Stimulated activated naive B cell treated with anti-CD40 and anti-IgM and Interleukin-4, amounts not matched to agents 10 μg/mL and 1 μg/mL and 100 μg/mL, for 72 hours (primary cell): ENCODE measurements at places on chromosomes 4 and X.

DNA sequence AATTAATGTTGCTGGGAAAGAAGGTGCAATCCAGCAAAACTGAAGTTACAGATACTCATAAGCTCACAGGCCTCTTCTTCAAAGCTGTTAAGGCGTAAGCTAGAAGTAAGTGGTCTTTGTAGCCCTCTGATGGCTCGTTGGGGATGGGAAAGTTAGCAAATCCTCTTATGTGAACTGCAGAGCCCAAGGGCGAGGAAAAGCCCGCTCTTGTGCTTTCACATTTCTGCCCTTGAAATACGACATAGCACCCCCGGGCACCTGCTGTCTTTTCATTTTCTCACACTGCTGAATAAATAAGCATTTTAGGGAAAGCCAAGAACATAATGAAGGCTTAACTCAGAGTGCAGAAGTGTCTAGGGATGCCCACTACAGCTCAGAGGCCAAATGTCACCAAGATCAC lies 73.1 kb upstream of the SORBS2 start:
- no peak overlapping the region for H3K4me3 ChIP-seq
- H3K36me3 ChIP-seq: peaks cover 4% of the 10 kb centered on the region
- peaks cover 5% of the 10 kb centered on the region for H3K4me1 ChIP-seq
- no peak overlapping the region for H3K27ac ChIP-seq
- peaks cover 19% of the 10 kb centered on the region for H3K27me3 ChIP-seq

- H3K4me1 ChIP-seq: no peaks in the 10 kb centered on the region
- no peaks in the 10 kb centered on the region for H3K36me3 ChIP-seq
- no peak for DNase-seq
Observed at GRCh38 chr4:141575884-141576283, 60.5 kb upstream of the IL15 start.

DNA sequence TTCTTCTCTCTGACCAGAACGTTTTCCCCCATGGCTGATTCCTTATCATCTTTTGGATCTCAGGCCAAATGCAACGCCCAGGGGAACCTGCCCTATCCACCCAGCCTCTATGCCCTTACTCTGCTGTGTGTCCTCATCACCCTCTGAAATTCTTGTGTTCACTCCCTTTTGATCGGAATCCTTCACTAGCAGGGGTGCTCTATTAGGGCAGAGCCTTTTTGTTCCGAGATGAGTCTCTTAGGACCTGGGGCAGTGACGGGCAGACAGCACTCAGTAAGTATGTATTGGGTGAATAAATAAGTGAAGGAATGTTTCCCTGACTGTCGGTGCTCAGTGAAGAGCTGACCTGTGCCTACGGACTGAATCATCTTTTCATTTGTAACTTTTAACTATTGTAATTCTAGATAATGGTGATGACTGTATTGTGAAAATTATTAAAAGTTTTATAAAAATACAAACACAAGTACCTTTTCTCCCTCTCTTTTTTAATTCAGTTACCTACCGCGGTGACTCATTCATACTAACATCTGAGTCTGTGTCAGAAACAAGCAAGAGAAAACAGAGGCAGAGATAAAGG lies 4.8 kb upstream of the TENM3 start:
- H3K4me1 ChIP-seq: no peaks in the 10 kb centered on the region
- no peaks in the 10 kb centered on the region for H3K36me3 ChIP-seq
- DNase-seq: no peak

- H3K27me3 ChIP-seq: peaks cover 11% of the 10 kb centered on the region
- H3K4me1 ChIP-seq: no peaks in the 10 kb centered on the region
- DNase-seq: peak; percentile 29
- H3K36me3 ChIP-seq: no peaks in the 10 kb centered on the region
Observed at GRCh38 chr4:147019091-147019490, 73.4 kb upstream of the TTC29 start.

DNA sequence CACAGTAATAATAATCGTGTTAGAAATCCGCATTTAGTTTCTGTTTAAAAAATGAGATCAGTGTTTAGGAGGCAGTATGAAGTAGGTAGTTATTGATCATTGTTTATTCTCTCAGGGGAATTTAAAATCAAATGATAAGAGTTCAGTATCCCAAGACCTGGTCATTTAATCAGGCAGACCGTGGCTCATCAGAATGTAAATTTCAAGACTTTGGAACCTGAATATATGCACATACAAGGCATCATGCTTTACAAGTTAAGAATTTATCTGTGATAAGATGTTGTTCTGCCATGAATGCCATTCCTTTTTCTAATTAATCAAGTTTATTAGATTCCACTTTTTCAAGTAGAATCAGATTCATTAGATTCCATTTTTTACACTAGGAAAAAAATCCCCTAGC lies 133.5 kb upstream of the MAOA start:
- no peaks in the 10 kb centered on the region for H3K4me1 ChIP-seq
- peaks cover 3% of the 10 kb centered on the region for H3K36me3 ChIP-seq
- DNase-seq: no peak
- peaks cover 17% of the 10 kb centered on the region for H3K27me3 ChIP-seq
- H3K27ac ChIP-seq: no peak overlapping the region
- no peak overlapping the region for H3K4me3 ChIP-seq

GRCh38 chrX:134526399-134526798 lies 66.4 kb downstream of the HPRT1 start:
- DNase-seq: no peak
- no peak overlapping the region for H3K4me3 ChIP-seq
- peaks cover 2% of the 10 kb centered on the region for H3K36me3 ChIP-seq
- H3K27ac ChIP-seq: no peak overlapping the region
- H3K27me3 ChIP-seq: no peaks in the 10 kb centered on the region

- H3K36me3 ChIP-seq: peaks cover 52% of the 10 kb centered on the region
- DNase-seq: no peak
- no peak overlapping the region for H3K27ac ChIP-seq
- H3K4me1 ChIP-seq: peaks cover 38% of the 10 kb centered on the region
- no peak overlapping the region for H3K4me3 ChIP-seq
- no peaks in the 10 kb centered on the region for H3K27me3 ChIP-seq
Observed at GRCh38 chr4:185275501-185275900, 66.1 kb downstream of the SNX25 start.

DNA sequence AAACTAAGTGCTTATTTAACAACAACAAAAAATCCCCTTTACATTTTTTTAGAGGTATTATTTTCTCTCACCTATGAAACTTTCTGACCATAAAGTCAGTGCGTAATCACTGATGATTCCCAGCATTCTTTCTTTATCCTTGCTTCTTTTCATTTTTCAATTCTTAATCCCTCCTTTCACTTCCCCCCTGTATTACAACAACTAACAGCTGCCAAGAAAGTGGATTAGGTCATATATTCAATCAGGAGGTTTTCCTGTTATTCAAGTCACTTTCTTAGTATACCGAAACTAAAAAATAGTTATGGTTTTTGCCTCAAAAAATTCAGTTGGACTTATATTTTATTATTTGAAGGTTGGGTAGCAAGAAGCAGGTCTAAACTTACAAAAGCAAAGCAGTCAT lies 2.1 kb upstream of the STAP1 start:
- H3K27me3 ChIP-seq: no peaks in the 10 kb centered on the region
- peak overlapping the region; percentile 24 for H3K4me3 ChIP-seq
- peak overlapping the region; percentile 83 for H3K27ac ChIP-seq
- peaks cover 2% of the 10 kb centered on the region for H3K36me3 ChIP-seq
- H3K4me1 ChIP-seq: peaks cover 66% of the 10 kb centered on the region
- no peak for DNase-seq

GRCh38 chr4:38189445-38189844 lies 229.2 kb downstream of the PTTG2 start:
- no peak overlapping the region for H3K4me3 ChIP-seq
- peaks cover 10% of the 10 kb centered on the region for H3K4me1 ChIP-seq
- H3K36me3 ChIP-seq: no peaks in the 10 kb centered on the region
- peaks cover 11% of the 10 kb centered on the region for H3K27me3 ChIP-seq
- no peak overlapping the region for H3K27ac ChIP-seq
- no peak for DNase-seq

- no peak overlapping the region for H3K4me3 ChIP-seq
- no peaks in the 10 kb centered on the region for H3K36me3 ChIP-seq
- no peaks in the 10 kb centered on the region for H3K4me1 ChIP-seq
- H3K27ac ChIP-seq: no peak overlapping the region
Observed at GRCh38 chr4:45160951-45161350, 434.6 kb upstream of the GNPDA2 start.

- H3K27me3 ChIP-seq: no peaks in the 10 kb centered on the region
- no peak overlapping the region for H3K27ac ChIP-seq
- no peaks in the 10 kb centered on the region for H3K4me1 ChIP-seq
- peaks cover 3% of the 10 kb centered on the region for H3K36me3 ChIP-seq
Observed at GRCh38 chr4:120809518-120809917, 113.0 kb downstream of the PRDM5 start.

DNA sequence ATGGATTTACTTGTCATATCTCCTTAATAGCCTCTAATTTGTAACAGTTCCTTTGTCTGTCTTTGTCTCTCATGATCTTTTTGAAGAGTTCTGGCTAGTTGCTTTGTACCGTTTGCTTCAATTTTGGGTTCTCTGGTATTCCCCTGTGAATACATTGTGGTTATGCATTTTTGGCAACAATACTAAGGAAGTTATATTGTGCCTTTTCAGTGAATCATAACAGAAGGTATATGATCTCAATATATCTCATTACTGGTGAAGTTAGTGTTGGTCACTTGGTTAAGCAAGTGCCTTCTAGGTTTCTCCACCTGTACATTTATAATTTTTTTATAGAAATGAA lies 48.6 kb downstream of the DCLK2 start:
- H3K27ac ChIP-seq: peak overlapping the region; percentile 75
- H3K4me3 ChIP-seq: peak overlapping the region; percentile 64
- peaks cover 12% of the 10 kb centered on the region for H3K36me3 ChIP-seq
- no peak for DNase-seq
- peaks cover 23% of the 10 kb centered on the region for H3K27me3 ChIP-seq

DNA sequence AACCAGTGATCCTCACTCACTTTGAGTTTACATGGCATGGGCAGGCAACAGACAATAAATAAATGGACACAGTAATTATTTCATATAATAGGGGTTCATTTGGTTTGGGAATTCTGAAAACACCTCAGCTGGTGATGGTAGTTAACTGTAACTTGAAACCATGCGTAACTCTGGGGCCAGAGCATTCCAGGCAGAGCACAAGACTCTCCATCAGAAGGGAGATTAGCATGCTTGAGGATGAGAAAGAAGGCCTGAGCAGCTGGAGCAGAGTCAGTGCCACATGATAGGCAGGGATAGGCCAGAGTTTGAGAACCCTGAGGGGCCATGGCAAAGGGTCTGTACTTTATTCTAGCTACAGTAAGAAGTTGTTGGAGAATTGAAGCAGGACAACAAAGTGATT lies 56.3 kb upstream of the CXCL8 start:
- H3K27ac ChIP-seq: no peak overlapping the region
- DNase-seq: no peak
- H3K4me1 ChIP-seq: no peaks in the 10 kb centered on the region
- H3K4me3 ChIP-seq: no peak overlapping the region
- H3K36me3 ChIP-seq: no peaks in the 10 kb centered on the region
- no peaks in the 10 kb centered on the region for H3K27me3 ChIP-seq

- no peak overlapping the region for H3K27ac ChIP-seq
- no peak overlapping the region for H3K4me3 ChIP-seq
- H3K27me3 ChIP-seq: no peaks in the 10 kb centered on the region
- no peak for DNase-seq
- peaks cover 6% of the 10 kb centered on the region for H3K4me1 ChIP-seq
- peaks cover 46% of the 10 kb centered on the region for H3K36me3 ChIP-seq
Observed at GRCh38 chr4:55965585-55965984, 16.8 kb downstream of the CEP135 start.

- no peak overlapping the region for H3K4me3 ChIP-seq
- DNase-seq: no peak
- H3K36me3 ChIP-seq: peaks cover 9% of the 10 kb centered on the region
Observed at GRCh38 chrX:13697455-13697854, 8.5 kb downstream of the RAB9A start.

DNA sequence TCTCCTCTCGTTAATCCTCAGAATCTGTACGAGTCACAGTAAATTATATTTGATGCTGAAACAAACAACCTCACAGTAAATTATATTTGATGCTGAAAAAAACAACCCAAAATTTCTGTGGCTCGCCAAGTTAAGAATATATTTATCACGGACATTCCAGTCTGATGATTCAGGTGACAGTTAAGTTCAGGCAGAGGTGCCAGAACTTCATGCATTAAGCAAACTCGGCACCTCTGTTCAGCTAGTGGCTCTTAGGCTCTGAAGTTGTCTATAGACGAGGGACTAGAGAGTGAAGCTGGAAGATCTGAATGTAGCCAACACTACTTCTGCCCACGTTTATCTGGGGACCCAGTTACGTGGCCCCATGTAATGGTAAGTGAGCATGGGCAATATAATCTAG lies 132.2 kb upstream of the AGA start:
- no peaks in the 10 kb centered on the region for H3K36me3 ChIP-seq
- H3K27ac ChIP-seq: no peak overlapping the region
- no peak for DNase-seq
- H3K4me3 ChIP-seq: no peak overlapping the region

DNA sequence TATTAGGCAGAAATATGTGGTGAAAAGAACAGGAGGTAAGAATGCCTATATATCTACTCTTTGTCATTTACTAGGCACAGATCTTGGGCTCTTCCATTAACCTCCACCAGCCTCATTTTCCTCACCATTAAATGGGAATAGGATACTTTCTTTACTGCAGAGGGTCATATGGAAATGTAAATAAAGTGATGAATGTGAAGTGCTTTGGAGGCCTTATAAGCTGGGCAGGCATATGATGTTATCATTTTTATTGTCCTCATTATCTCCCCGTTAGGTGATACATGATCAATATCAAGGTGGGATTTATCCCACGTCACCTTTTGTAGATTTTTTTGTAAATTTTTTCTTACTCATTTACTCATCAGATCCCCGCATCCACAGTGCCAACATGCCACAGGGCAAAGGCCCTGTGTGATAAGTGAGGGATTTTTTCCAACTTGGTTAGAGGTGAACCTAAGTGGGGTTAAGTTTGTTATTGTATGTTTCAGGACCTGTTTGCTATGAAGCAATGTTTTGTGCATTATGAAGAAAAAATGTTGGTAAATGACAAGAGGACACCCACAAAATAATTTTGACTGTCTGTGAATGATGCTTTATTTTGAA lies 107.8 kb downstream of the SLC4A4 start:
- DNase-seq: no peak
- H3K27ac ChIP-seq: no peak overlapping the region
- H3K4me1 ChIP-seq: no peaks in the 10 kb centered on the region

DNA sequence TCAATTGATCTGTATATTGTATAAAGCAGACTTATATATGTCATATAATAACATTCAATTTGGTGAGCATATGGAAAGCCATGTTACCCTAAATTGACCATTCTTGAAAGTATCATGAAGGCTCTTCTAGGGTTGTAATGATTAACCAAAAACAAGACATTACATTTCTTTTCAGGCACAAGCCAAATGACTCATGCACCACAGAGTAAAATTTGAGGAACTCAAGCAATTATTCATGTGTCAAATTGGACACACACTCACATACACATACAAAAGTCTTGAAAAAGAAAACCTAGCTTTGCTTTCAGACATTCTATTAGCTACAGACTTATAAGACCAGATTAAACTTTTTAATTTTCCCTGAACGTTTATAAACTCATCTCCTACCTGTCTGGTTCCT lies 146.5 kb upstream of the PCDH18 start:
- no peaks in the 10 kb centered on the region for H3K4me1 ChIP-seq
- H3K27ac ChIP-seq: no peak overlapping the region
- H3K27me3 ChIP-seq: no peaks in the 10 kb centered on the region
- no peak overlapping the region for H3K4me3 ChIP-seq

GRCh38 chrX:108439426-108439942 lies at the start of gene COL4A5:
Gene COL4A5 (plus strand): TSS chrX:108439838. CDS start chrX:108440126, 288 bp downstream.
- no peaks in the 10 kb centered on the region for H3K36me3 ChIP-seq
- DNase-seq: no peak
- H3K27me3 ChIP-seq: peaks cover 30% of the 10 kb centered on the region
- H3K27ac ChIP-seq: no peak within 1 kb of the TSS
- peak within 1 kb of the TSS; percentile 65 for H3K4me3 ChIP-seq

- H3K27ac ChIP-seq: no peak overlapping the region
- DNase-seq: peak; percentile 31
- no peaks in the 10 kb centered on the region for H3K36me3 ChIP-seq
- H3K4me3 ChIP-seq: no peak overlapping the region
- H3K4me1 ChIP-seq: peaks cover 3% of the 10 kb centered on the region
- peaks cover 4% of the 10 kb centered on the region for H3K27me3 ChIP-seq
Observed at GRCh38 chrX:43559644-43560043, 96.5 kb upstream of the MAOA start.
